ENCODE measurements at places on chromosomes 12 and 14. TPM values are rescaled to one million over a fixed set of nuclear protein-coding genes. Genes with fewer than 3 reads are reported as not detected.

- no peaks in the 10 kb centered on the region for H3K36me3 ChIP-seq
- peak; percentile 19 for DNase-seq
- H3K4me3 ChIP-seq: no peak overlapping the region
- H3K27me3 ChIP-seq: no peaks in the 10 kb centered on the region
These were observed 401.3 kb upstream of the PDE3A start for GRCh38 chr12:19967001-19967400.

DNA sequence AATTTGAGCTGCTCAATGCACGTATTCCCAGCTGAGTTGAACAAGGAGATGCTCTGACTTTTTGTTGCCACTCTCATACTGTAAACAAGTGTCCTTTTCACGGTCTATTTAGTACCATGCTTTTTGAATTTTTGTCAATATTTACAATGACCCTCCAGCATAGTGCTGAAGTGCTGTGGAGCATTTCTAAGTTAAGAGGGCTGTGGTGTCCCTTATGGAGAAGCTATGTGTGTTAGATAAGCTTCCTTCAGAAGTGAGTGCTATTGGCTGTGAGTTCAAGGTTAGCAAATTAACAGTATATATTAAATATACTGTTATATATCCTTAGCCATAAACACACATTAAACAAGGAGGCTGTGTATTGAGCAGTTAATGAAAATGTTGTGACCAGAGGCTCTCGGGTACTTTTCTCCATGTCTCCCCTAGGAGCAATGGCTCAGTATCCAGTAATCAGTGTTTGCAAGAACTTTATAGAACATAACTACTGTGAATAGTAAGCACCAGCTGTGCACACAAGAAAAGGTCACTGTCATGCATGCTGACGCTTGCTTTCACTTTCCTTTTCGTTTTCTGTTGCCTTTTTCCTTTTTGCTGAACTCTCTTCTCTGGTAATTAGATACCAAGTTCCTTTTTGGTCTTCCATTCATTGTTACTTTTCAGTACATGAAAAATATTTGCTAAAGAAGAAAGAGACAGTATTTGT, 187.2 kb upstream of the NEDD1 start:
- no peaks in the 10 kb centered on the region for H3K27me3 ChIP-seq
- H3K27ac ChIP-seq: peak overlapping the region; percentile 28
- DNase-seq: peak; percentile 47
- 0 out of 2 replicates have a peak, but pooled peaks cover 4% of the 10 kb centered on the region for H3K4me1 ChIP-seq
- H3K36me3 ChIP-seq: no peaks in the 10 kb centered on the region

DNA sequence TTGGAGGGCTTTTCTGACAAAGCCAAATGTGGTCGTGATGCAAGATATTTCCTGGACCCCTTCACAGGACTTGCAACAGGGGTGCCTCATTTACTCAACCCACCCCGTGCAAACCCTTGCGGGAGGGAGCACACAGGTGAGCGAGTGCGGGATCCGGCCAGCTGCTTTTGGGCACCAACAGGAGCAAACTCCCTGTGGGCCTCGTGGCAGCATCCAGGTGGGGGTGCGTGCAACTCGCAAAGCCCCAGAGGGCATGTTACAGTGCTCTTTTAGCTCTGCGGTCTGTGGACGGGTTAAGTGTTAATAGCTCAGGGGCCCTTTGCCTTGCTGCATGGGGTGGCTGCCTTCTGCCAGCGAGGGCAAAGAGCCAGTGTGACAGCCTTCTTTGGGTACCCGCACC, 707.6 kb upstream of the MDGA2 start:
- H3K4me3 ChIP-seq: no peak overlapping the region
- H3K4me1 ChIP-seq: no peaks in the 10 kb centered on the region
- no peak overlapping the region for H3K27ac ChIP-seq
- no peaks in the 10 kb centered on the region for H3K27me3 ChIP-seq

DNA sequence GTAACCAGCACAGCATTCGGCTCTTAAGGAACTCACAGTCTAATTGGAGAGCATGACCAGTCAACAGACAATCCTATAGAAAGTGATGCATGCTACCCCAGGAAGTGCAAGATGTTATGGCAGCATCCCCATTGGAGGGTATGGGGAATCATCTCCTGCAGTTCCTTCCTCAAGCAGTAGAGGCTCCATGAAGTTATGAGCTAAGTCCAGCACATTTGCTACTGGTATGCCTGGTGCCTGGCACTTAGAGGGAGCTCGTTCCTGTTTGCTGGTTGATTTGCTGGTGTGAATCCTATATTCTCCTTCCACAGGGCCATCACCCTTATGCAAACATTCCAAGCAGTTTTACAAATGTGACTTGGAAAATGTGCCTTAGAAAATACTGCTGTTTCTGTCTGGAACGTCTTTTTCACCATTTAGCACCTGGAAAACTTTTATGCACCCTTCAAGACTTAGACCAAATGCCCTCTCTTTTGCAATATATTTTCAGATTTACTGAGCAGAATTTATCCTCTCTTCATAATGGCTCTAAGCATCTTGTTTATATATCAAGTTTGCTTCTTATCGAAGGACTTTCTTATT, 136.1 kb upstream of the WSCD2 start:
- H3K4me3 ChIP-seq: no peak overlapping the region
- H3K27me3 ChIP-seq: no peaks in the 10 kb centered on the region
- no peaks in the 10 kb centered on the region for H3K4me1 ChIP-seq
- DNase-seq: peak; percentile 58
- no peaks in the 10 kb centered on the region for H3K36me3 ChIP-seq

DNA sequence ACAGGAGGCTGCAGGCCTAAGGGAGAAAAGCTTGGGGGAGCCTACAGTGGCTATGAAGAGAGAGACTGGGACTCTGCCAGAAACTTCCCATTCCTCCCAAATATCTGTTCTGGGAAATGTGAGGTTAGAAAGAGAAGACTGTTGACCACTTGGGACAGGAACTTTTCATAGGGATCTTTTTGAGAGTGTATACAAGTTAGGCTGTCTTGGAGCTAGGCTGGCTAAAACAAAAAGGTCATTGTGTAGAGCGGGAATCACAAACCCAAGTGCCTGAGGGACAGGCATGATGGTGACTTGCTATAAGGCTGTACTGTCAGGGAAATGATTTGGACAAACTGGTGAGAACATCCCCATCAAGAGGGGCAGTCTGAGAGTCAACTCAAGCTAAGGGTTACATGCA, 175.1 kb downstream of the GRIP1 start:
- no peak for DNase-seq
- no peaks in the 10 kb centered on the region for H3K4me1 ChIP-seq
- no peaks in the 10 kb centered on the region for H3K36me3 ChIP-seq
- H3K27me3 ChIP-seq: no peaks in the 10 kb centered on the region
- H3K4me3 ChIP-seq: no peak overlapping the region
- no peak overlapping the region for H3K27ac ChIP-seq

Gene DBX2
- not detected for total RNA-seq

Gene ETFBKMT
- total RNA-seq: 1.8 TPM

Gene RNF31
- 50.0 TPM for total RNA-seq
